ENCODE measurements at places on chromosomes 6 and 20.

- DNase-seq = no peak
Observed at GRCh38 chr20:60100780-60101179, 142.6 kb downstream of the CDH26 start.

GRCh38 chr6:16258709-16259075 is 20.3 kb downstream of the GMPR start:
- no peak for DNase-seq

- DNase-seq = no peak
Observed at GRCh38 chr6:104940893-104941728, 15.8 kb upstream of the LIN28B start.

DNA sequence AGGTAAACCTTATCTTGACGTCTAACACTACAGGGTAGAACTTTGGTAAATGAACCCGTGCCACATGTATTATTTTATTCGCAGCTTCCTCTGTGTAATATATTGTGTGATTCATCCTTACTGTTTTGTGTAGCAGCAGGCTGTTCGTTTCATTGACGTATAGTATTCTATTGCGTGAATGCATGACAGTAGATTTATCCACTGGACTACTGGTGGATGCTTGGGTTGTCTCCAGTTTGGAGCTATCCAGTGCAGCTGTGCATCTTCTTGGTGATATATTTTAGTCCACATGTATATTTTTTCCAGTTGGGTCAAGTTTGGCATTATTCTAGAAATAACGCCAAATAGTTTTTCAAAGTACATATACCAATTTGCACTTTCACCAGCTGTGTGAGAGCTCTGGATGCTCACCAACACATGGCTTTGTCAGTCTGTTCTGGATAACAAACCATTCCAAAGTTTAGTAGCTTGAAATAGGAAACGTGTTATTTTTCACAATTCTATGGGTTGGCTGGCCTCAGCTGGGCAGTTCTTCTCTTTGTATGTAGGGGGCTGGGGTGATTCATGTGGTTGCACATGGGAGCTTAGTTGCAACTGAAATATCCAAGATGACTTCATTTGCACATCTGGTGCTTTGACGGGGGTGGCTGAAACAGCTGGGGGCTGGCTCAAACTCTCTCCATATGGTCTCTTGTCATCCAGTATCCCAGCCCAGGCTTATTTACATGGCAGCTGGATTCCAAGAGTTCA is 9.3 kb downstream of the ECT2L start:
- no peak for DNase-seq

GRCh38 chr6:112195166-112195565 is 59.2 kb downstream of the LAMA4 start:
- no peak for DNase-seq

DNA sequence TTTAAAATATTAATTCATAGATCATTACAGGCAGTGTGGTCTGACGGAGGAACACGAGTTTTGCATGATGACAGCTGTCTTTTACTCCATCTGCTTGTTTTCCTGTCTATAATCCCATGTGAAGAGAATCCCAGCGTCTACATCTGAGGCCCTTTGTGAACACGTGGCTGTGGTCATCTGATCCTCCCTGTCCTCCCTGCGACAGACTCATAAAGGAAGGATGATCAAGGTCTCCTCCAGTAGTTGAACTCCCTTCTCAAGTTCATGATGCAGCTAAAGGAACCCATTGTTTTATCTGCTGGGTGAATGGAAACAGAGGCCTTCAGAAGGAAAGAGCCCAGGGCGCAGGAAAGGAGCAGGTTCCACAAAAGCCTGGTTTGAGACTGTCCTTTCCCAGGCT is 435.8 kb upstream of the JARID2 start:
- DNase-seq = no peak

DNA sequence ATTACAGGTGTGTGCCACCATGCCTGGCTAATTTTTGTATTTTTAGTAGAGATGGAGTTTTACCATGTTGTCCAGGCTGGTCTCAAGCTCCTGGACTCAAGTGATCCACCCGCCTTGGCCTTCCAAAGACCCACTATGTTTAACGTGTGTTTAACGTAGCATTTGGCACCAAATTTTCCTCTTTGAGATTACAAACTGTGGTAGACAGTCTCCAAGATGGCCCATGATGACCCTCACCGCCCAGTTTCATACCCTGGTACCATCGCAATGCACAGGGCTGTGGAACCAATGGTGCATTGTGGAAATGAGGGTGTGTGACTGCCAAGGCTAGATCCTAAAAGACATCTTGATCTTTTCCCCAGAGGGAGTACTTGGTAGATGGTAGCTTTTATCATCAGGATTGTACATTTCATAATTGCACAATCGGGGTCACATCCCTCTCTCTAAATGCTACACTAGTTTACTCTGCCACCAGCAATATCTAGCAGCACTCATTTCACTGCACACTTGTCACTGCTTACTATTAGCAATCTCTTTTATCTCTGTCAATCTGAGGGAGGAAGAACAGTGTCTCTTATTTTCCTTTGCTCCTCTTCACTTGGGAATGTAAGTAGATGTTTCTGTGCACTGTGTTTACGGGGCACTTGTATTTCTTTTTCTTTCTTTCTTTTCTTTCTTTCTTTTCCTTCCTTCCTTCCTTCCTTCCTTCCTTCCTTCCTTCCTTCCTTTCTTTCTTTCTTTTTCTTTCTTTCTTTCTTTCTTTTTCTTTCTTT is 96.9 kb downstream of the NOL4L start:
- DNase-seq = no peak

- no peak for DNase-seq
Observed at GRCh38 chr6:43800746-43801494, 30.9 kb downstream of the VEGFA start.

- no peak for DNase-seq
Observed at GRCh38 chr6:137723273-137724017, 143.6 kb upstream of the TNFAIP3 start.

- no peak for DNase-seq
Observed at GRCh38 chr6:131910956-131911355, 40.2 kb downstream of the CCN2 start.
